ENCODE measurements at places on chromosomes 4 and X. TPM values are rescaled to one million over a fixed set of nuclear protein-coding genes. Genes with fewer than 3 reads are reported as not detected.

GRCh38 chrX:135535077-135535940 is 14.8 kb downstream of the INTS6L start:
- peak; percentile 37 for DNase-seq

- DNase-seq: no peak
Measured at GRCh38 chr4:102781570-102781969, 20.8 kb upstream of the MANBA start.

The OPRPN gene
- total RNA-seq: not detected

The NHSL2 gene
- total RNA-seq: not detected

GRCh38 chr4:98514741-98515469 is 143.5 kb downstream of the TSPAN5 start:
- no peak for DNase-seq

DNA sequence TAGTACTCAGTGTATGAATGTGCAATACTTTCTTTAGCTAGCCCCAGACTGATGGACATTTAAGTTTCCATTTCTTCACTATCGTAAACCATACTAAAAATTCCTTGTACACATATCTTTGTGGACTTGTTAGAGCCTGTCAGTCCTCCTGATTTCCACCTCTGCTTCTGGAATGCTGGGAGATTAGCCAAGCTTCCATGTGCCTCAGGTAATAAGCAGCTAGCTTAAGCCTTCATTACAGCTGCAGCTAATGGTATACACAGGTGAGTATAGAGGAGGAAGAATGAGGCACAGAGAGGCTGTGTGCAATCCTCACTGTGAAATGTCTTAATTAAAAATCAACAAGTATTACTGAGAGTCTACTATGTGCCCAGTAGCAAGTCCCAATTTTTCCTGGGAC is 9.8 kb downstream of the SMIM9 start:
- DNase-seq: no peak

DNA sequence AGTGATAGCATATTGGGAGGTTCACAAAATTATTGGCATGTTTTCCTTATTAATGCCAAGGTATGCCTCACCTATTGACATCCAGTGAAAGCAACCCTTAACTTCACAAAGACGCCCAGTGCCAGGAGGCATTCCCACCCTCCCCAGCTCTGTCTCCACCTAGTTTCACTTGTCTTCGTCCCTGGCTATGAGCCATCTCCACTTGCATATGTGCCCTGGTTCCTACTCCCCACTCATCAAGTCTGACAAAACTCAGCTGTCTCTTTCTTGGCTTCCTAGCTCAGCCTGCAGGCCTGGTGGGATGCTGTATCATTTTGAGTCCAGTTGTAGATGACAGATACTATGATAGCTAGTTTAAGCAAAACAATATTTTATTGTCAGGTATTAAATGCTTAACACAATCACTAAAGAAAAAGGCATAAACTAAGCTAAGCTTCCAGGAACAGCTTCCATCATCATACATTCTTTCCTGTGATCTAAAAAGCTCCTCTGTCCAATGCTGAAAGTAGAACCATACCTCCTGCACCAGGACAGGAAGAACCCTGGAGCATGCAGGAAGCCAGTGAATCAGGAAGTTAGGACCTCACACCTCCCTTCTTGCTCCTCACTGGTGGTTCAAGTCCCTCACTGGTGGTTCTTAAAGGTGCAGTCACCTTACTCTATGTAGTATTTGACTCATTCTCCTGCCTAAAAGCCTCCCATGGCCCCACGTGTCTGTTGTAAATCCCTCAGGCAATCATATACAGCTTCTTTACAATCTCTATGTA is 410.3 kb upstream of the RASGEF1B start:
- no peak for DNase-seq

DNA sequence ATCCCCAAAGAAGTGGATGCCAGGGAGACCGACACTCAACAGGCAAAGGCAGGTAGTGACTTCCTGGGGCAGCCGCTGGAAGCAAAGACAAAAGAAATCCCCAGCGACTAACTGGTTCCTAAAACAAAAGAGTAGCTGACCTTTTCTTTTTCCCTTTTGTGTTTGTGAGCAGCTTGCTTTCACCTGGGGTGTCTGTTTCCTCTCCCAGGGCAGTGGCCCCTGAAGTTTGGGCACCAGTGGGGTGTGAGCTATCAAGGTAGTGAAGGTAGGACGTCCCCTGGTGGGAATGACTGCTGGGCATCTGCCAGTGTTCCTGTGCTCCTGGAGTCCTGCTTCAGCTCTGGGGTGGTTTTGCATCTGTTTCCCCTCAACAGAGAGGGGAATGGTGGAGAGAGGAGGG is 41.6 kb upstream of the STIM2 start:
- peak; percentile 41 for DNase-seq

DNA sequence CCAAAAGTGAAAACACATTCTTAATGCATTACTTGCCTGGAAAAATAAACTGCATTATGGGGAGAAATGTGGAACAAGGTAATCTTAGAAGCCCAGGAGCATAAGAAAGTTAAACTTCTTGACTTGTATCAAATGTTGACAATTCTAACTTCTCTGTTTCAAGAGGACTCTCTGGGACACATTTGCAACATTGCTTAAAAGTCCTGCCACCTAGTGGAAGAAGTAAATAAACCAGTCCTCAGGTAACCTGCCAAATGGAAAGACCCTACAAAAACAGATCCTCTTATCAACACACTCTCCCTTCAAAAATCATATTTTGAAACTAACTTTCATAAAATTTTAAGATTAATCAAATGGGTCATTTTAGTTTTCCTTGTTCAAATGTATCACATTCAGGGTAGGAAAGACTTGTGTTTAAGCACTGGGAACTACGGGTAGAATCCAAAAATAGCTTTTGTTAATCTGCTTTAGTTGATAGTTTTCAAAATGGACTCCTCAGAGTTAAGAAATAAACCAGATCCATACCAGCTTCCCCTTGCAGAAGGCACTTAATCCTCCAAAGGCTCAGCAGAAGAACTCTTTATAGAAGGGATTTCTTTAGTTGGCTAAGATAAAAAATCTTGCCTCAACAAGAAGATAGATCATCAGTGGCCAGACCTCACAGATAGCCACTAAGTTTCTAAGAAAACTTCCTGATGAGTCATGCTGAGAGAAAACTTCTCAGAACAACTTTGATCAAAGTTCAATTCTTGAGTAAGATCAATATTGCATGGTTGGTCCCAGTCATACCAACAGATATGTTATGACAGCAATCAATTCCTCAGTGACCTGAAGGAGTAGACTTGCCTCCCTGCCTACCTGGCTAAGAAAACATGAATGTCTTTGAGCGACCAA is 141.7 kb downstream of the HHIP start:
- DNase-seq: peak; percentile 77

- DNase-seq: no peak
Measured at GRCh38 chr4:158446106-158446505, 75.6 kb upstream of the RXFP1 start.

All from Karpas-422 (cell line).